Type B pancreatic cell (in vitro differentiated cells): ENCODE measurements at places on chromosomes 11 and 22. TPM values are rescaled to one million over a fixed set of nuclear protein-coding genes. Genes with fewer than 3 reads are reported as not detected.

SH3BP1 gene
- total RNA-seq, result 30.0 and 31.1 TPM in 2 replicates

DNA sequence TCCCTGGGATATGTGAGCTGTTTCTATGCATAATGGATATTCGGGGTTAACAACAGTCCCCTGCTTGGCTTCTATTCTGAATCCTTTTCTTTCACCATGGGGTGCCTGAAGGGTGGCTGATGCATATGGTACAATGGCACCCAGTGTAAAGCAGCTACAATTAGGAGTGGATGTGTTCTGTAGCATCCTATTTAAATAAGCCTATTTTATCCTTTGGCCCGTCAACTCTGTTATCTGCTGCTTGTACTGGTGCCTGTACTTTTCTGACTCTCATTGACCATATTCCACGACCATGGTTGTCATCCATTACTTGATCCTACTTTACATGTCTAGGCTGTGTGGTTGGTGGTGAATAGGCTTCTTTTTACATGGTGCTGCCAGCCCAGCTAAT is 1.3 kb downstream of the TUG1 start:
- no peak for DNase-seq

DNA sequence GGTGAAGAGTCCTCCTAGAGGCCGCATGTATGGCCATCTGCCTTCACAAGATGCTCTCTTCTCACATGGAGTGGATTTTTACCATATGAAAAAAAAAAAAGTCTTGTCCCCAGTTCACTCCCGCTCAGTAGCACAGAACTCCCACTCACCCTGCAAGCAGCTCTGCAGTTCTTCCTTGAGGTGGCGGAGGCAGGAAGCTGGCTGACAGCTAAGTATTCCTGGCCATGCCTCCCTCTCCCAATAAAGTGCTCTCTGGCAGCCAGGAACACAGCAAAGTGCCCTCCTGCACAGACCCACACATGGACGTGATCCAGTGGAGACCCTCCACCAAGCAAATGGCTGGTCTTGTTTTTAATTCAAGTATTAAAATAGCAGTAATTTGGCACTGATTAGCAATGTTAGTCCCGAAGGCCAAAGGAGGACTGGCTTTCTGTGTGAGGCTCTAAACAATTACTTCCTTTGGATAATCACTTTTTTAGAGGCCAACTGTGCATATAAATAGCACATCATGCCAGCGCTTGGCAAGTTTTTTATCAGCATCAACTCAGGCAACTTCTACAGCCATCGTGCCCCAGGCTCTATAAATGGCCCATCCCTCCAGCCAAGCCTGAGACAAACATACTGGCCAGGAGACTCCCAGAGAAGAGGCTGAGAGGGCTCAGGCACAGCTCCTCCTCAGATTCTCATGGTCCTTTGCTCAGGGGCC is 413.6 kb downstream of the OPCML start:
- DNase-seq, result no peak

MYRF gene
- 29.6 and 62.1 TPM in 2 replicates for total RNA-seq

TP53AIP1 gene
- total RNA-seq, result 0.24 and 0.69 TPM in 2 replicates

GRCh38 chr11:112785719-112786118 is 175.5 kb upstream of the NCAM1 start:
- no peak for DNase-seq

PIH1D2 gene
- 3.1 and 5.5 TPM in 2 replicates for total RNA-seq

SCGB2A2 gene
- total RNA-seq, result not detected in 2 replicates

DNA sequence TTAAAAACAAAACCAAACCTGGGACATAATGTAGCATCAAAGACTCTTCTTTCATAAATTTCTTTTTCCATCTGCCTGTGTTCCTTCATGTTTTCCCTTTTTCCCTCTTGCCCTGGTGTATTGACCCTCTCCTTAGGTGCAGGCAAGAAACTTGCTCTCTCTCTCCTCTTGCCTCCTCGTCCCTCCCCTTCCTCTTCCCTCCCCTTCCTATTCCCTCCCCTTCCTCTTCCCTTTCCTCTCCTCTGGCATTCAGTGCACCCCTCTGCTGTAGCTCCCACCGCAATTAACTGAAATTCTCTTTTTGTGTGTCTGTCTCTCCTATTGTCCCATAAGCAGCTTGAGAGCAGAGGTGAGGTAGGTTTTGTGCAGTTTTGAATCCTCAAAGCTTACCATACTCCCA is 49.9 kb downstream of the CSF2RB start:
- DNase-seq, result no peak

POLD3 gene
- 19.9 and 32.9 TPM in 2 replicates for total RNA-seq

DNA sequence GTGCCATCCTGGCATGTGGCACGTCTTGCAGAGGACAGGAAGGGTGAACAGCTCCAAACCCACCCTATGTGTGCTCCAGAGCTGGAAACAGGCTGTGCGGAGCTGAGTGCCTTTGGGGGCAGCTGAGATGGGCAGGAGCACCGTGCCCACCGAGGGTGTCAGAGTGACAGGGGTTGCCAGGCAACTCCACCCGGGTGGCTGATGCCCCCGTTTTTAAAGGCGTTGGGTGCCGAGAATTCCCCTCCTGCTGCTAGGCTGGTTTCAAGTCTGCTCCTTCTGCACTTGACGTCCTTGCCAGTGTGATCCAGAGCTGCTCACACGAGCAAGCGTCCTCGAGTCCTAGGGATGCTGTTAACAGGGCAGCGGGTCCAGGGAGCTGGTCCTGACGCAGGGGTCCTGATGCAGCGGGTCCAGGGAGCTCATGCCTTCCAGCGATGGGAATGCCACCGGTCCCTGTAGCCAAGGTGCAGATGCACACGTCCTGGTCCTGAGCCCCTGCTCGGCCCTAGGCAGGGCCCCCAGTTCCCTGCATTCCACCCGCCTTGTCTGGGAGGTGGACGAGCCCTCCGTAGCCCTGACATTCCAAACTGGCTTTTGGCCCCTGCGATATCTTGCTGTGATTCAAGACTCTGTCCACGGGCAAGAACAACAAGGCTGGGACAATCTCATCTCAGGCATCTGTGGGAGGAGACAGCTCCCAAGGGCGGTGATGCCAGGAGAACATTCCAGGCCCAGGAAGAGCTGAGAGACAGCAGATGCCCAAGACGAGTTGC is 4.9 kb downstream of the KCNQ1 start:
- DNase-seq, result no peak

DNA sequence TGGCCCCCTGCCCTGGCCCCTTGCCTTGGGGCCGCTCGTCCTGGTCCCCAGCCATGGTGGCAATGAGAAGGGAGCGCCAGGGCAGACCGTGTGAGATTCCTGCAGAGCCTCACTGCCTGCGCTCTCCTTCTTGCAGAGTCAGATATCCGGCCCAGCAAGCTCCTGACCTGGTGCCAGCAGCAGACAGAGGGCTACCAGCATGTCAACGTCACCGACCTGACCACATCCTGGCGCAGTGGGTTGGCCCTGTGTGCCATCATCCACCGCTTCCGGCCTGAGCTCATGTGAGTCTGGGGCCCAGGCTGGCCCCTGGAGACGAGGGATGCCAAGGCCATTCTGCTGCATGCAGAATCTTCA is 114.1 kb downstream of the MICAL2 start:
- DNase-seq, result no peak

- no peak for DNase-seq
Measured at GRCh38 chr11:12642806-12643428, 31.3 kb upstream of the TEAD1 start.

MS4A13 gene
- not detected in 2 replicates for total RNA-seq

DNA sequence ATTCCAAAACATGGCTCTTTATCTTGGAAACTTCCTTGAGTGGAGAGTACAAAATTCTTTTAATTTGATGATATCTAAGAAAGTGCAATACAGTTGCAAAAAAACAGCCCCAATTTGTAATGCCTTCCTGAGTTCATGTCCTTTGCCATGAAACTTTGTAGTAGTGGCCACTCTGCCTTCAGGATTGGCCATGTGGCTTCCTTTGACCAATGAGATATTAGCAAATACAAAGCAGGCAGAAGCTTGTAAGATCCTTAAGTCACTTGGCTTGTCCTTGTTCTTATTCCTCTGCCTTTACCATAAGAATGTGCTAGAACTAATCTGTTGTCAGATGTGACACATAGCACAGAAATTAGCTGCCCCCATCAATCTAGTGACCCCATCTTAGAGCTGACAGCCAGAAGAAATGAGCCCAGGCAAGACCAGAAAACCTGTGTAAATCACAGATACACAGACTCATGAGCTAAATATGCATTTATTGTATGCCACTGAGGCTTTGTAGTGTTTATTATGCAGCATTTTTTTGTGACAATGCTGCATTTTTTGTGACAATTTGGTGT is 29.8 kb upstream of the BLID start:
- no peak for DNase-seq

GRCh38 chr22:49735411-49735900 is 92.2 kb downstream of the BRD1 start:
- DNase-seq, result peak; percentile 70

GRIA4 gene
- total RNA-seq, result 26.7 and 58.5 TPM in 2 replicates

DNA sequence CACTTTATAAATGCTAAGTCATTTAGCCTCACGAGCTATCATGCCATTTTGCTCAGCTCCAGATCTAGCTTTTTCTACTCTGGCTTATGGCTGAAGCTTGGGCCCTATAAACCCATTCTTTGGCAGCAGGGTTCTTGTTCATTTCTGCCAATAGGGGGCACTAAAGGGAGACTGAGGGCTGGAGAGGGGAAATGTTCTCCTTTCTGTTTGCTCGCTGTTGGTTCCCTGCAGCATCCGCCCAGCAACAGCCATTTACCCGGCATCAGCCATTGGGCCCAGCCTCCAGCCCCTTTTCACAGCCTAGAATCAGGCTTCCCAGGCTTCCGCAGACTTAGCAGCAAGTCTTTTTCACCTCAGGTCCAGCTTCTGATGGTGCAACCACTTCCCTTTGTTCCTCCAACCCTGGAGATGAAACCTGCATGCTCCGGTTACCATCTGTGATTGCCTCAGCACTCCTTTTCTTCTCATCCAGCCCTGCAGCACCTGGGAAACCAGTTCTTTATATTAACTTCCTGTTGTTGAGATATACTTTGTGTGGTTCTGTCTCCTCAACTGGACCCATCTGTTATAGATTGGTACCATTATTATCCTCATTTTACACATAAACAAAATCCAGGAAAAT is 4.2 kb upstream of the ME3 start:
- no peak for DNase-seq

HBG1 gene
- total RNA-seq, result not detected in 2 replicates

ST14 gene
- 71.7 and 170 TPM in 2 replicates for total RNA-seq

DNA sequence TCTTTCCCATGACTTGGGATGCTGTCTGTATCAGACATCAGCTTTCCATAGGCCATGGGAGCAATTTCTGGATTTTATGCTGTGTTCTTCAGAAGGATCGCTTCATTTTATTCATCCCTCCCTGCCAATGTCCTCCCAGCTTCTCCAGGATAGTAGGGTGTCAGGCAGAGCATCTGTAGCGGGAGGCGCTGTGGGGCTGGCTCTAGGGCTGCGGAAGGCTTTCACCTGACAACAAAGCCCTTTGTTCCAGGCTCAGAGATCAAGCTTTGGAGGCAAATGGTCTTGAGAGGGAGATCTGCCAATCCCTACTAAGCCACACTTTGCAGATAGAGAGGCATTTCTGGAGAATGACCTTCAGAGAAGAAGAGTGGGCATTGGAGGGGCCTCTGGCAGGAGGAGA is 29.5 kb upstream of the FTH1 start:
- DNase-seq, result no peak

DNA sequence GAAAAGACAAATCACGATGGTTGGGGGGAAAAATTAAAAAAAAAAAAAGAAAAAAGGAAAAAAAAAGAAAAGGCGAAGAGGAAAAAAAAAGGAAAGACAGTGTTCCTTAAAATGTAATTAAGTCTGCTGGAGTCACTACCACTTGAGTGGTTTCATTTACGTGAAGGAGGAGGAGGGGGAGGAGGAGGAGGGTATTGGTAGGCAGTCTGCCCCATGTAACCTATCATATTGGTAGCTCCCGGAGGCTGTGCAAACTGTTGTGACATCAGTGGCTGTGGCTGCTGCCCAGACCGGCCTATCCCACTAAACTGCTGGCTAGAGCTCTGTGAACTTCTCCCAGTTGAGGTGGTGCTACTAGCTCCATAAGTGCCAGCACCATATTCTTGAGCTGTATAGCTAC is 17.9 kb downstream of the KDELR3 start:
- DNase-seq, result no peak

- DNase-seq, result no peak
Measured at GRCh38 chr22:30882974-30883533, 85.5 kb downstream of the MORC2 start.

GRCh38 chr11:68659158-68659921 is 25.0 kb upstream of the GAL start:
- DNase-seq, result no peak

DNA sequence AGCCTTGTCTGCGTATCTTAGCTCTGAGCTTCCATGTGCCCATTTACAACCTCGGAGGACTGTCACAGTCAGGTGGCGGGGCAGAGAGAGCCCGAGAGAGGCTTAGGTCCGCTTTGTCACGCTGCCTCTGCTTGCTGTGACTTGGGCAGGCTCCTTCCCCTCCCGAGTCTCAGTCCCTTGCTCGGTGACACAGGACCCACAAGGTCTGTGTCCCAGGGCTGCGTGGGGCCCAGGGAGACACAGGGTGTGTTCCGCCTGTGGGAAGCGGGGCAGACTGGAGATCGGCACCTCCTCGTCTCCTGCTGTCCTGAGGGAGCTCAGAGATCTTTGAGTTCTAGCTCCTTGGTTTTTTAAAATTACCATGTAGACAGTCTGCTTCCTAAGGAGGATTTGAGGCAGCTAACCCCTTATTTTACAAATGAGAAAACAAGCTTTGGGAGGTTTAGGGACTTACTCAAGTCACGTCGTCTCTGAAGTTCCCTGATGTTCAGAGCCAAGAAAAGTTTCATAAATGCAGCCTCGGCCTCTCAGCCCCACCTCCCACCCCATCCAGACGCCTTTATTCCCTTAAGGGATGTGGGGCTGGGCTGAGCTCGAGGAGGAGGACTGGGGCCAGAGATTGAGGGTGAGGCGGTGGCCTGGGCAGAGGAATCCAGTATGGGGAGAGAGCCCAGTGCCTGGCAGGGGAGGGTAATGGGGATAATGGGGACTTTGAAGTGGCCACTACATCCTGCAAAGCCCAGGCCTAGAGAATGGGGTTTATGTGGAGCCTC is 103.6 kb downstream of the NECTIN1 start:
- no peak for DNase-seq

GAS2 gene
- 8.9 and 15.6 TPM in 2 replicates for total RNA-seq

GRCh38 chr11:104322696-104323095 is 158.7 kb upstream of the PDGFD start:
- DNase-seq, result no peak
